ENCODE measurements at places on chromosomes 4 and X.

DNA sequence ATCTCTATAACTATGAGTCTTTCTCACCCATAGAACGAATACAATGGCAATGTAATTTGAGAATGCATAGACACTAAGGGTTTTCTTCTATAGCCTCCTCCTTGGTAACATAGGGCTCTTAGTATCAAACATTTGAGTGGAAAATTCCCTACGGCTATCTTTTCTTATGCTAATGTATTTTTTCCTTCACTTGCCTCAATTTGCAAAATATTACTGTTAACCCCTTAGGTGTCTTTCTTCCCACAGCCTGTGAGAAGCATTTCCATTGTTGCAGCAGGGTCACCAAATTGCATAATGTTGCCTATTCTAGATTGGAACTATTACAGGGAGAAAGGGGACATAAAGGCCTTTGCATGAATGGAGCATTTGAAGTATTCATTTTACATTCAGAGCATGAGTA is 140.5 kb upstream of the RAPGEF2 start:
- DNase-seq = no peak

DNA sequence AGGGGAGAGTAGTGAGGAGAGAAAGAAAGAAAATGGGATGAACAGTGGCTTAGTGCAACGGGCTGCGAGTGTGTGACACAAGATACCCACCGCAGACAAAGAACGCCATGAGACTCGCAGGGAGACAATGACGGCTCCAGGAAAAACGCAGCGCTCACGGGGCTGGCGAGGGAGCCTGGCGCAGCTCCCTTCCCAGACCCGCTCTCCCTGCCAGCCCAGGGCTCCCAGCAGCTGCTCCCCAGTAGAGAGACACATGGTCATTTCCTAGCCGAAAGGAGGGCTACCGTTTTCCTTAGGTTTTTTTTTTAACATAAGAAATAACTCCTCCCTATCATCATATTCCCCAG is 149.5 kb downstream of the MAML3 start:
- no peak for DNase-seq

DNA sequence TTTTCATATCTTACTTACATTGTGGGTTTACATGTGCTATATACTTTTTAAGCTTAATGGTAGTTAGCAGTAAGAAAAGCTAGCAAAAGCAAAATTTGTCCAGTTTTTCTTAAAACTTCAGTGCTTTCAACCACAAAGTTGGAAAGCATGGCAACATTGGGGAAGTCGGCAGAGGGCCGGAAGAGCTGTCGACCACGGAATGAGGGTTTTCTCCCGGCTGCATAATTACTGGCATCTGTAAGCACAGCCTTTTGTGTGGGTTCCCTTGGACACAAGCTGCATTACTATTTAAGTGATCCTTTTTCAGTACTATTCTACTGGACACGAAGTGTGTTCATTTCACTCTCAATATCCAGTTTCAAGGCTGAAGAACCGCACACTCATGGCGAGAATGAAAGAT is 560.4 kb downstream of the ANKRD50 start:
- DNase-seq = no peak

GRCh38 chr4:180766944-180767729 is 1476.1 kb upstream of the TENM3 start:
- no peak for DNase-seq

- DNase-seq = no peak
Observed at GRCh38 chr4:19301527-19301926, 950.2 kb upstream of the SLIT2 start.

GRCh38 chr4:3405176-3405575 is 36.6 kb upstream of the HGFAC start:
- no peak for DNase-seq

- DNase-seq = no peak
Observed at GRCh38 chr4:168631241-168632162, 134.7 kb downstream of the PALLD start.

GRCh38 chr4:153755186-153755585 is 4.6 kb downstream of the RNF175 start:
- no peak for DNase-seq

DNA sequence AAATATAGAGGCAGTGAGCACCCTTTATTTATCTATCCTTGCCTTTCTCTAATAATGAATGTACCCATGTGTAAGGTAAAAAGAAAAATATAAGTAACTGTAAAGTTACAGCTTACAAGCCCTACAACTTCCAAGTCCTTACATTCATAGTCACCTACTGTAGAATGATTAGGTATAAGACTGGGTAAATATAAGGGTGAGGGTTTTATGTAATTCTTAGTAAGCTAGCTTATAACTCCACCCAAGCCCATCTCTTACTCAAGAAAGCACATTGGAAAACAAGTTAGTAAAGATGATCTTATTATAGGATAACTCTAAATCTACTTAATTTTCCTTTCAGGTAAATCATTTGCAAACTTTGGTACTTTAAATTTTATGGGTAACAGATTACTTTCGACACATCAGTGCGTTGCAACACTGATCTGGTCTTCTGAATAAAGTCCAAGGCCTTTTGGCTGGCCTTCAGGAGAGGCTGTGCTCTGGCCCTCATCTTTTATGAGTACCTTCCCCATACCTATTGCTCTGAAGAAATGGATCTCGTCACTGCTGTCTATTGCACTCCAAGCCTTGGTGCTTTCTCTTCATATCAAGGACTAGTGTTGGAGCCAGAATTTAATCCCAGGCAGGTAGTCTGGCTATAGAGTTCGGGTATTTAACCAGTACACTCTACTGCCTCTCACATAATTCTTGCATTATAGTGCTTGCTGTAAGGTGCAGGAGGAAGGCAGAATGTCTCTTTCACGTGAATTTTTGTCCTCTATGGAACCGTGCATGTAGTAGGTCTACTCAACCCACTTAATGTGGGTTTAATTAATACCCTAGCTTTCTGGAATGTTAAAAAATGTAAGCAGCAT is 443.6 kb upstream of the AR start:
- DNase-seq = no peak

DNA sequence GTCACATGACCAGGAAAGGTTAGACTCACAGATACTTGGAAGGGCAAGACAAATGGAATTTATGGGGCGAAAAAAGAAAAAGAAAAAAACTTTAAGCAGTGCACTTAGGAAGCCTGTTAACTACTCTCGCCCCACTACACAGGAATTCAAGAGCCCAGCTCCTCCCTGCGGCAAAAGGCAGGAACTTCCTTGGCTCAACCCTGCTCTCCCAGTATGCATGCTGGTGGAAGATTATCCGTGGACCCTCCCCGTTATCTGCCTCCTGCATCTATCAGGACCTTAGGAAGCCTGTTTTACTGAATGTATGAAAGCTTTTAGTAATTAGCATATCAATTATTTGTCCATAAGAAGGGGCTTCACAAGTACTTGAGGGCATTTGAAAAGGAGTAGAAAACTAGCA is 40.1 kb upstream of the RPA4 start:
- no peak for DNase-seq

- peak; percentile 28 for DNase-seq
Observed at GRCh38 chr4:161320377-161320776, 843.4 kb downstream of the FSTL5 start.

DNA sequence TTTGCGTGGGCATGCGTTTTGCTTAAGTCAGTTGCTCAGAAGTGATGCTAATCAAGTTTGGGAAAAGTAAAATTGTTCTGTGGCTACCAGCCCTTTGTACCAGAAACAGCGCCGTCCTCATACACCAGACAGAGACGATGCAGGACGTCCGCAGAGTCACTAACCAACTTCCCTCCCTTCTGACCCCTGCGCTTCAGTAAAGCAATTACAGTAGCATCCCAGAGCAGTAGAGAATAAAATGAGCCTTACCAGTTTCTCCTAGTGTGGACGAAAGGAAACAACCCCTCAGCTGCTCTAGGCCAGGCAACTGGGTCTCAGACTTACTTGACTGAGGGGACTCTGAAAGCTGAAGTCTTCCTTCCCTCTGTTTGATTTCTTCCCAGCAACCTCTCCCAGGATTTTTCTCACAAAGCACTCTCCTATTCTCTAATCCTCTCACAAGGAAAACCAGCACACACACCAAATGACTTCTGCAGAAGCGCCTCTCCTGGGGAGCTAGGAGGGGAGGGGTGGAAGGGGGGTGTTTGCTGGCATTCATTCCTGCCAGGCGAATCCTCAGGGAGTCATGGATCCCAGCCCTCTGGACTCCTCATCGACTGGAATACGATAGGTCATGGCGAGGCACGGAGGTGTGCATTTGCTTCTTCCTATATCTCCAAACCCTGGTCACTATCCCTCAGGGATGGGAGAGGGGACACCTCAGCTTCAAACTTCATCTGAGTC is 56.0 kb upstream of the MID1 start:
- DNase-seq = peak; percentile 31

DNA sequence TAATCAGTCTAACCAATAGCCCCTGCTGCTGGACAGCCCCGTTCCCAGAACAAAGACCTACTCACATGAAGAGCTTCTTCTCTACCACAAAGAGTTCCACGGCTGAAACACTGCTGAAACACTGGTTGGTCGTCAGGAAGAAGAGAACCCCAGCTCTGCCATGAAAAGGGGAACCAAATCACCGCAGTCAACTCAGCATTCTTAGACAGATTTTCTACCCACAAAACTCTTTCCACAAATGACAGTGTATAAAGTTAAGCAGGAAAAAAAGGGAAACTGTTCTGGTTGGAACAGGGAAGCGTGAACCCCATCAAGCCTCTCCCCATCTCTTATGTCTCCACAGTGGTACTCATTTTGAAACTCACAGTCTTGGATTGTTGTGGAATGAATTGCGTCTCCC is 57.3 kb downstream of the ABCG2 start:
- DNase-seq = no peak

DNA sequence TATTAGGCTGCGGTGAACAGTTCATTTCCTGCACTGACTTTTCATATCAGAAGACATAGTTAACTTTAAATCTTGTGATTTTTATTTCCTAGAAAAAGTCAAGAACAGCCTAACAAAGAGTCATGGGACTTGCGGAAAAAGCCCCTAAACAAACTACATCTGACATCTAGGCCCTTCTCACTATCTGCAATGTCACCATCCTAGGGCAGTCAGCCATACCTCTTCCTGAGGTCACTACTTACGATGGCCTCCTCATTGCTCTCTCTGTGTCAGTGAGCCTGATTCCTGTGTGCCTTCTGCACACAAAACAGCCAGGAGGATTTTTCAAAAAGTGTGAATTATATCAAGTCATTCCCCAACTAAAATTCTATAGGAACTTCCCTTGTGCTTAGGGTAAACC is 22.4 kb upstream of the KIT start:
- DNase-seq = no peak

- no peak for DNase-seq
Observed at GRCh38 chr4:55851885-55852284, 1.6 kb upstream of the EXOC1 start.

- no peak for DNase-seq
Observed at GRCh38 chr4:2790583-2791517, 2.0 kb upstream of the SH3BP2 start.

- no peak for DNase-seq
Observed at GRCh38 chrX:50952406-50952805, 41.9 kb downstream of the BMP15 start.

GRCh38 chr4:2408401-2408958 is 10.0 kb downstream of the ZFYVE28 start:
- DNase-seq = no peak

DNA sequence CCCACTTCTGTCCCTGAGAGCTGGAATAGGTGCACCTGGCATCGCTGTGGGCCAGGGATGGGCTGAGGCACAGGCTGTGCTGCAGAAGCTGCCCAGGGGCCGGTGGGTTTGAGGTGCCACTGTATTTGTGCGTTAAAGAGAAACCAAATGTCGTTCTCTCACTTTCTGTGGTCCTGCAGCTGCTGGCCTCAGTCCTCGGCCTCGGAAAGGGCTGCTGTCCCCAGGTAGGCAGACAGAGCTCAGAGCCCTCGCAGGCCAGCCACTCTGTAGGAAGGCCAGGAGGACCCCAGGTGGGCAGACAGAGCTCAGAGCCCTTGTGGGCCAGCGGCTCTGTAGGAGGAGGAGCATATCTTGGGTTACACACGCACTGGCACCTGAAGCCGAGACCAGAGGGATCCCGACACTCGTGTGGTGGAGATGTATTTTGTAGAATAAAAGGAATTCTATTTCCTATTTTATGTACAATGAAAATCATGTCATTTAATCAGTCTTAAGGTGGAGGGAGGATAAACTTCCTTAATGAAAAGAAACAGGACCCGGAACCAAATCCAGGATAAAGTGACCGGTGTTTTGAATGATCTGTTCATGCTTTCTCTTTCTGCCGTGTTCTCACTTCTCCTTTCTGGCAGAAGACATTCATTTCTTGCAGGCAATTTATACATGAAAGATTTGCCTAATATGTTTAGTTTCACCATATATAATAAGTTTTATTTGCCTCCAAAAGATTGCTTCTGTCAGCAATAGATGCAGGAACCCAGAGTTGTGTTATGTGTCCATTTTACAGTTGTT is 54.4 kb upstream of the HGFAC start:
- no peak for DNase-seq

GRCh38 chrX:114985967-114986592 is 31.3 kb downstream of the IL13RA2 start:
- no peak for DNase-seq

DNA sequence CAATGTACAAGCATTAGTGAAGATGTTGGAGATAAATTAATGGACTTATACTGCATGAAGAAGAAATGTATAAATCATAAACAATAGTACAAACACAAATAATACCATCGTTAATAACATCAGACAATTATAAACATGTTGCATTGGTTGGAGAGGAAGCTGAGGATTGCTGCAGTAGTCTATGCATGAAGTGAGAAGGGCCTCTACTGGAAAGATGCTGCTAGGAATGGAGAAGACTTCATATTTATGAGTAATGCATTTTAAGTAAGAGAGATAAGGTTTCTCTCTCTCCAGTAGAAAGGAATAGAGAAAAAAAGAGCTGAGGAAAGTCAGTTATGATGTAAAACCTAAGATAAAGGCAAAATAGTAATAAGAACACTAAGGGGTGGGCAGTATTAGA is 247.8 kb downstream of the GRID2 start:
- no peak for DNase-seq

- DNase-seq = no peak
Observed at GRCh38 chr4:154305616-154306015, 186.0 kb downstream of the DCHS2 start.

DNA sequence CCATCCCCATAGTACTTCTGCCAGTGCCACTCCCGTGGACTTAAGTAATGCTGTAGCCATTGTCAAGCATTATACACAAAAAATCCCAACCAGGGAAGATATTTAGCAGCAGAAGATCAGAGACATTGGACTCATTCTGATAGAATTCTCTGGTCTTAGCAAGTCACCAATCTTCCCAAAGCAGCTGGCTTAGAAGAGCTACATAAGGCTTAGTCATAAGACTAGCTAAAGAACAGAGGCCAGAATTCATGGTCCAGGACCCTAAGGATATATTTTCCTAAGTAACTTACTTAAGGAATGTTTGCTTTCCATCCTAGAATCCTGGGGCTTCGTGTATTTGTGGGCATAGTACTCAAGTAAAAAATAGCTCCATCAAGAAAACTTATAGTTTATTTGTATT is 100.3 kb upstream of the SLIT2 start:
- DNase-seq = no peak

DNA sequence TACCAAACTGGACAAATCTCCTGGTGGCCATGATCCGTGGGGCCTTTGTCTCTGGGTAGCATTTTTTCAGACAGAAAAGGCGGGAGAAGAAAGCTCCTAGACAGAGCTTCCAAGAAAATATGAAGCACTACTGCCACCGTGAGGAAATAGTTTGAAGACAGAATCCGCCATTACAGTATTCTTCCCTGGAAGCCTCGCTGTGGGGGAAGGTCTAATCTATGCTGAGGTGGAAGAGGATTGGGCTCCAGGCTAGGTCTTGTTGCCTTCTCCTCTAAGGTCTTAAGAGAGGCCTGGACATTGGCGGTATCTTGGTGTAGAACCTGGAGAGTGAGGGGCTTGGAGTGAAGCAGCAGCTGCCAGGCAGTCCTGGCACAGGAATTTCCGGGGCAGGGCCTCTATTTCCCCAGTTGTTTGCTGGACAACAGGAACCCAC is 218.9 kb downstream of the OR13H1 start:
- DNase-seq = no peak

All from NCI-H524 treated with DMSO at 0.1 percent for 48 hours (cell line).